ENCODE measurements at places on chromosomes 6 and 20. TPM values are rescaled to one million over a fixed set of nuclear protein-coding genes. Genes with fewer than 3 reads are reported as not detected.

DNA sequence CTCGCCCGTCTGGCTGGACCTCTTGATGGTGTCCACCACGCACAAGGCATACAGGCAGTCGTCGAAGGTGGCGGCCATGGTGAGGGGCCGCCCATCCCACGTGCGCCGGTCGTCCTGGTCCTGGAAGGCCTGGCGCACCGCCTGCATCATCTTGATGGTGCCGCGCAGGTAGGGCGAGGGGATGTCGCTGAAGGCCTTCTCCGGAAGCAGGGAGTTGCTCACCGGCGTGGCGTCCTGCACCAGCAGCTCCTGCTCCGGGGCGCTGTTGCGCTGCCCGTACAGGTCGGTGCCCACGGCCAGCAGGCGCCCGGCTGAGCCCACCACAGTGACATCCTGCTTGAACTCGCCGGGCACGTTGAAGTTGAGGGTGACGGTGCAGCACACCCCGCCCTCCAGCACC, 36.5 kb upstream of the TBC1D7 start:
- DNase-seq, result no peak

DNA sequence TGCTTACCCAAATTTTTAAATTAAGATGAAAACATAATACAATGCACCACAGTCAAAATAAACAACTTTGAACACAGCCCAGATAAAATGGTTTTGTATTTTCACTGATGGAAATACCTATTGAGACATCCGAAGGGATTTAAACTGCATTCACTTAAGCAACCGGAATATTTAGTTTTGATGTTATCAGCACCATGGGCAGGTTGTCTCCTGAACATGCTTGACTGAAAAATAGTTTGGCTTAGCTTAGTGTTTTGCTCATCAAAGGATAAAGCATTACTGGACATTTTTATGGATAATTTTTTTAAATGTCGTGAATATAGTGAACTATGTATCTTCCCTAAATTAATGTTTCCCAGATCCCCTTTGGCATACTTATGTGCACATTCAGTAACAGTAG, 177.5 kb downstream of the GJA1 start:
- DNase-seq, result no peak

CCN6 gene
- total RNA-seq, result not detected

C20orf204 gene
- 0.17 TPM for total RNA-seq

HLA-DQA1 gene
- not detected for total RNA-seq

Data from LHCN-M2 (cell line).